NCI-H187 treated with DMSO at 0.1 percent for 48 hours (cell line): ENCODE measurements at places on chromosomes 2 and 18.

DNA sequence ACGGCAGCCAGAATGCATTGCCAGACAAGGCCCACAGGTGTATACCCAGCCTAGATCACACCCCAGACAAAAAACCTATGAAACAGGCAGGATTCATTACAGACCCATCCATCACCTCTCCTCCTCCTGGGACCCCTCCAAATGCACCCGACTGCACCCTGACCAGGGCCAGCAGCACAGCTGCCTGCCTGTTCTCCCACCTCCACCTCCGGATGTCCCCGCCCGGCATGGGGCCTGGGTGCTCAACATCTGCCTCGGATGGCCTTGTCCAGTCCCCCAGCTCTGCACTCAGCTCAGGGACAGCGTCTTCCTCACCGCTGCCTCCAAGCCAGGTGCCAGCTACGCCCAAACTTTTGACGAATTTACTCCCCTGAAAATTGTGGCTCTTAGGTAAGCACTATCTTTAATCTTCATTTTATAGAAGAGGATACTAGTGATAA, 91.1 kb downstream of the TPO start:
- DNase-seq: no peak

- DNase-seq: no peak
Measured at GRCh38 chr2:126808929-126809328, 89.8 kb upstream of the TEX51 start.

GRCh38 chr2:160387558-160388262, 105.9 kb downstream of the RBMS1 start:
- no peak for DNase-seq

DNA sequence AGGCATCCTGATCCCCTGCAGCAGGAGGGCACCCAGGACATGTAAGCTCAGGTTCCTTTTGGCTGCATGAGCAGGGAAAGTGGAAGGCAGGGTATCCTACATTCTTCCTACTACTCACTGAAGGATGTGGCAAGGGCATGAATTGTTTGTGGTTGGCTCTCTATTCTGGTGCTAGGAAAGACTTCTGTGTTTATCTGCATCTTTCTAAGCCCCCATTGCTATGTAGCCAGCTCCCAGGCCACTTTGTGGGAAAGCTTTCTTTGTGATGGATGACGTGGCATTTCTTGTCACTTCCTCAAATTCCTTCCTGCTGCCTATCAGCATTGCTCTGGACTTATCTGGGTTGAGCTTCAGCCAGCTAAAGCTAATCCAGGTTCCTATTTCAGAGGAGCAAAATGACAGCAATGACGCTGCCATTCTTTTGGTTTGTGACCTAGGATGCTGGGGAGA, 46.2 kb downstream of the MEIS1 start:
- DNase-seq: no peak

DNA sequence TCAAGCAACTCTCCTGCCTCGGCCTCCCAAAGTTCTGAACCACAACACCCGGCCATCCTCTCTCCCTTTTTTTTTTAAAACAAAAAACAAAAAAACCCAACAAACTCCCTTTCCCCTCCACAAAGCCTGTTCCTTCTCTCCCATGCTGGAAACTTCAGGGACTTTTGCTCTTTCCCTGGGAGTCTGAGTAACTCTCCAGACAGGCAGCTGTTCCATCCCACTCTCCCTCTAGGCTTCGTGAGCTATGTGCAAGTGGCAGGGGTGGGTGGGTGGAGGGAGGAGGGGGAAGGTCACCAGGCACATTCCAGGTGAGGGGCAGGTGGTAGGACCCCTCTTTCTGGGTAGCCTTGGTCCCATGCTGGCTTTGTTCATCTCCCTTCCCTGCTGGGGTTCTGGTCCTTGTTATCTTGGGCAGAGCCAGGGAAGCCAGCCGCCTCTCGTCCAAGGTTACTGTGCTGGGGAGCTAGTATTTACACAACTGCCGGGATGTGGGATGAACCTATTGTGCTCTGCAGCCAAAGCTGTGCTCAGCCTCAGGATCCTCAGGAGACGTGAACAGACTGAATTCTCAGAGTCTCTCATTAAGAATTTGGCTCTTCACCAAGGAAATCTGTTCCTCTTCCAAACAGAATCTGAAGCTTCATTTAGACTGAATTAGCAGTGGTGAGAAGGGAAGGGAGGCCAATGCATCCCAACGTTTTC, 106.9 kb downstream of the LIPG start:
- no peak for DNase-seq

- no peak for DNase-seq
Measured at GRCh38 chr2:127027715-127028114, 79.2 kb downstream of the BIN1 start.

- DNase-seq: no peak
Measured at GRCh38 chr2:148416248-148416647, 228.3 kb upstream of the EPC2 start.

DNA sequence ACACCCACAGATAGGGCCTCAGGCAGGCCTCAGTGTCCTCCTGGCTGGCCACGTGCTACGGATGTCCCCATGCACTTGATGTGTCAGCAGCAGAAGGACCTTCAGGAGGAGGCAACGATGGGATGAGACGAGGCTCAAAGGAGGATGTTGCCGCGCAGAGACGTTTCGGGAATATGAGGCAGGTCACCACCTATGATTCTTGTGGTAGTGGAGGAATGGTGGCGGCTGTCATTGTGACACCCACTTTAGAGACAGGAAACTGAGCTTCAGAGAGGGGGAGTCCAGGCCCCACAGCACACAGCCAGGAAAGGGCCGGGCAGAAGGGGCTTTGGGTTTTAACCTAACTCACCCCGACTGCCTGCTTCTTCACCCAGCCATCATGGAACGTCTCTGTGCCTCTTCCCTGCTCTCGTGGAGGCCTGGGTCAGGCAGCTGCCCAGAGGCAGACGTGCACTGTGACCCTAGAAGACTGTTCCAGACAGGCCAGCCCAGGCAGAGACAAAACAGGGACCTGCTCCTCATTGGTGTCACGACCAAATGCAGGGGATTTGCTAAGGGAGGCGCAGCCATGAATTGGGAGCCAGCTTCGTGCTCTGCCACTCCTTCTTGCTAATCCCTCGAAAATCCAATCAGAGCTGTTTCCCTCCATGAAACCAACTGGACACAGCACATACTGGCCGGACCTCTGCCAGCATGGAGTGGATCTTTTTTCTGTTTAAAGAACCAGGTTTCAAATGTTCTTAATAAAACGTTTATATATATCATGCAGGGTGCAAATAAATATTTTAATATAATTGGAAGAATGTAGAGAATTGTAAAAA, 169.2 kb downstream of the ASB1 start:
- no peak for DNase-seq

DNA sequence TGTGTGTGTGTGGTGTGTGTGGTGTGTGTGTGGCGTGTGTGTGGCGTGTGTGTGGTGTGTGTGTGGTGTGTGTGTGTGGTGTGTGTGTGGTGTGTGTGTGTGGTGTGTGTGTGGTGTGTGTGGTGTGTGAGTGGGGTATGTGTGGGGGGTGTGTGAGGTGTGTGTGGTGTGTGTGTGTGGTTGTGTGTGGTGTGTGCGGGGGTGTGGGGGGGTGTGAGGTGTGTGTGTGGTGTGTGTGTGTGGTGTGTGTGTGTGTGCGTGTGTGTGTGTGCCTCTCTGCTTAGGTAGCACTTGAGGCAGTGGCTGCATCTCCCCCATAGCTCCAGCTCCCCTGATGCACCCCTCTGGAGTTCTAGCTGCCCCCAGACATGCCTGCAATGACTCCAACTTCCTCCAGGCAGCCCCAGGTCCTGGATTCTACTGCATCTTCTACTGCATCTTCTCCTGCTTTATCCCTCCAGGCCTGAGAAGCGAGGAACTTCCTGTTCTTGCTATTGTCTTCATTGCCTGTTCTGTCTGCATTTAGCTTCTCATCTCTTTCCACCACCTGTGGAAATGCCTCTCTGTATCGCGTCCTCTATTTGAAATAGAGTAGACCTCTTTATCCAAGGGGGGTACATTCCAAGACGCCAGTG, 22.2 kb upstream of the MLPH start:
- no peak for DNase-seq

DNA sequence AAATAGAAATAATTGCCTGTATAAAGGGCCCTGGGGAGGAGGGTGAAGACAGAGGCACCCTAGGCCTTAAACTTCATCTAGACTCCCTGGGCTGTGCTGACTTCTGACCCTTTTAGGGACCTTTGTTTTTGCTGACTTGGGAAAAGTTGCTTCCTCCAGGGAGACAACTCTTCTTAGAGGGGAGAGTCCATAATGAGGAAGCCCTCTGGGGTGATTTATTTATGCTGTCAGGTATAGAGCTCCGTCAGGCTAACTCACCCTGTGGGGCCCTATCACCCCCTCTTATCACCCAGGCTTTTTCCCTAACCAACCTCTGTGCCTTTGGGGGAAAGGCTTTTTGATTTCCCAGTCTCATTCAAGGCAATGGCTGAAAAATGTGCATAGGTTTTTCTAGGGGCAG, 8.1 kb downstream of the ONECUT2 start:
- no peak for DNase-seq

DNA sequence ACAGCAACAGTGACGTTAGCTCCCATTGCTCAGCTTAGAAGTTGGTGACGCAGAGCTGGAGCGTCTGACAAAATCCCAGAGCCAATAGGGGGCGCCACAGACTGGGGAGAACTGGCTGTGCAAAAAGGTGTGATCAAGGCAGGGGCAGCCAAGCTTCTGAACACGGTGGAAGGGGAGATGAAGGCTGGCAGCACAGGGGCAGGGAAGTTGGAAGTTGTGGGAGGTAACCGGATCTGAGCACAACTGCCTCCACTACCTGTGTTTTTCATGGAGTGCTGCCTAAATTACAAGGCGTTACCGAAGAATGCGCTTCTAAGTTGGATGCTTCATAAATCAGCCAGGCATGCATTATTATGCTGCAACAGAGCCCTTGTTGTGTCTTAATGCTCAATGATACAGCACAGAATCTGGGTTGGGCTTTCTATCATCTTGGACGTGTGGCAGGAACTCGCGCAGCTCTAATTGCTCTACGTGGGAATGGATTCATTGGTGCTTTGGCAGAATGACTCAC, 370.0 kb downstream of the SLC4A3 start:
- DNase-seq: no peak

GRCh38 chr2:121234791-121235190, 50.2 kb downstream of the TFCP2L1 start:
- no peak for DNase-seq

DNA sequence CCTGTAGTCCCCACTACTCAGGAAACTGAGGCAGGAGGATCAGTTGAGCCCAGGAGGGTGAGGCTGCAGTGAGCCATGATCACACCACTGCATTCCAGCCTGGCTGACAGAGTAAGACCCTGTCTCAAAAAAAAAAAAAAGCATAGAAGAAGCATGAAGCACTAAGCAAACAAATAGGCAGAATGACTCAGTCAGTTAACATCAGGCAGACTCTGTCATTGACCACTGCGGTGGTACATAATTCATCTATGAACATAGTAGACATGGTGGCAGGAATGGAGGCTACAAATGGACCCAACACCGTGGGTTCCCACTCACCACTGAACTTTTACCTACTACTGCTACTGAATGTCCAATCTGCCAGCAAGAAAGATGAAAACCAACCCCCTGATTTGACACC, 7.6 kb upstream of the ASXL2 start:
- no peak for DNase-seq

- no peak for DNase-seq
Measured at GRCh38 chr2:174840436-174840835, 76.2 kb upstream of the CHRNA1 start.

- no peak for DNase-seq
Measured at GRCh38 chr18:57015451-57015850, 131.4 kb upstream of the BOD1L2 start.

DNA sequence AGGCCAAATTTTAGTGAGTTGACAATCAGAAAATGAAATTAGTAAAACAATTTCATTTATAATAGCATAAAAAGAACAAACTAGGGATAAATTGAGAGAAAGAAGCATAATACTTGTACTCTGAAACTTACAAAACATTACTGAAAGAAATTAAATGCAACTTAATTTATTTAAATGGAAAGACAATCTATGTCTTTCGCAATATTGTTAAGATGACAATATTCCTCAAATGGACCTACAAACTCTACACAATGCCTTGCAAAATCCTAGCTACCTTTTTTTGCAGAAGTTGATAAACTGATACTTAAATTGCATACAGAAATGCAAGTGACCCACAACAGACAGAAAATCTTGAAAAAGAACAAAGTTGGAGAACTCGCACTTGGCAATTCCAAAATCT, 9.1 kb downstream of the EPG5 start:
- DNase-seq: no peak
